ENCODE measurements at places on chromosomes 1 and 21.
A peak's percentile ranks its signal among the peaks of the same experiment; 100 is the strongest.

DNA sequence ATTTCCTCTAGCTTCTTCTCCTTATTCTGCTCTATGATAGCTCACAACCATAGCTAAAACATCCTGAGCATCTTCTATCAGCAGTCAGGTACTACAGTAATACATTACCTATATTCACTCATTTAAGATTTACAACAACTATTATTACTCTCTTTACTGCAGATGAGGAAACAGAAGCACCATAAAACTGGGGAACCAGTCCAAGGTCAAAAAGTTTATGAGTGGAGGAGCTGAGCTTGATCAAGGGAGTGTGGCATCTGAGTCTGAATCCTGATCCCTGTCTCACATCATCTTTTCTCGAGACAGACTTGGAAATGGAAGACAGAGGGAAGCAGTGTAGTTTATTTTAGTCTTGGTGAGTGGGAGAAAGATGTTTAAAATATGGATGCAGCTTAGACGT is 288.6 kb downstream of the RGS7 start:
- no peak overlapping the region for H3K27ac ChIP-seq
- no peaks in the 10 kb centered on the region for H3K4me1 ChIP-seq
- H3K27me3 ChIP-seq: no peaks in the 10 kb centered on the region
- no peak for DNase-seq
- H3K4me3 ChIP-seq: no peak overlapping the region

- DNase-seq: no peak
- H3K27me3 ChIP-seq: no peaks in the 10 kb centered on the region
- H3K27ac ChIP-seq: no peak overlapping the region
- no peaks in the 10 kb centered on the region for H3K4me1 ChIP-seq
Observed at GRCh38 chr1:221611656-221612046, 130.2 kb downstream of the DUSP10 start.

GRCh38 chr1:168454211-168454815 is 89.5 kb downstream of the XCL2 start:
- no peaks in the 10 kb centered on the region for H3K27me3 ChIP-seq
- H3K27ac ChIP-seq: no peak overlapping the region
- H3K4me1 ChIP-seq: no peaks in the 10 kb centered on the region
- no peaks in the 10 kb centered on the region for H3K36me3 ChIP-seq
- DNase-seq: no peak

- H3K36me3 ChIP-seq: no peaks in the 10 kb centered on the region
- H3K4me1 ChIP-seq: no peaks in the 10 kb centered on the region
- no peak overlapping the region for H3K27ac ChIP-seq
- H3K4me3 ChIP-seq: no peak overlapping the region
- H3K27me3 ChIP-seq: no peaks in the 10 kb centered on the region
- no peak for DNase-seq
Observed at GRCh38 chr1:80217377-80217986, 1211.0 kb upstream of the ADGRL4 start.

- H3K27ac ChIP-seq: peak overlapping the region; percentile 60
- H3K4me1 ChIP-seq: peaks cover 5% of the 10 kb centered on the region
- H3K36me3 ChIP-seq: no peaks in the 10 kb centered on the region
- DNase-seq: no peak
- H3K4me3 ChIP-seq: no peak overlapping the region
Observed at GRCh38 chr1:223819730-223820514, 25.8 kb downstream of the TP53BP2 start.

DNA sequence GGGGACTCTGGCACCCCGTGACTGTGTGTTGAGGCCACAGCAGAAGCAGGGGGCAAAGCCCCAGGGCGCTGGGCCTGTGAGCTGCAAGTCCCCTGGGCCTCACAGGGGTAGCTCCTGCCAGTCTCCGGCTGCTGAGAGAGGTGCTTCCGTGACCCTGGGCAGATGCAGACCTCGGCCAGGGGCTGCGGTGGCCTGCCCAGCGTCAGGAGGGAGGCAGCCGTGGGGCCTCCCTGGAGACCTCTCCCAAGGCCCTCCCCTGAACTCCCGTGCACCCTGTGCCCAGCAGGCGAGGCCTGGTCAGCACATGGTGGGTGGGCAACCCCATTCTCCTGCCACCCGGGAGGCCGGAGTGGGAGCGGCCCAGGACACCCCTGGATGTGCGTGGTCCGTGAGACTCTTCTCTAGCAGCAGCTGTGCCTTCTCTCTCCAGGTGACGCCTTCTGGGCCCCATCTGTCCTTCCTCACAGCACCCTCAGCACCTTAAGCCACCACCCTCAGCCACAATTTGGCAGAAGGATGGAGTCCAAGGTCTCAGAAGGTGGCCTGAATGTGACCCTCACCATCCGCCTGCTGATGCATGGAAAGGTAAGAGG is 85.7 kb upstream of the COL6A1 start:
- H3K4me3 ChIP-seq: no peak overlapping the region
- no peak for DNase-seq
- no peak overlapping the region for H3K27ac ChIP-seq
- H3K27me3 ChIP-seq: no peaks in the 10 kb centered on the region
- H3K4me1 ChIP-seq: peaks cover 12% of the 10 kb centered on the region

GRCh38 chr1:28812669-28813468 is 899 bp downstream of the OPRD1 start:
- no peaks in the 10 kb centered on the region for H3K36me3 ChIP-seq
- no peak for DNase-seq
- H3K27ac ChIP-seq: no peak overlapping the region
- H3K4me3 ChIP-seq: no peak overlapping the region
- no peaks in the 10 kb centered on the region for H3K27me3 ChIP-seq

DNA sequence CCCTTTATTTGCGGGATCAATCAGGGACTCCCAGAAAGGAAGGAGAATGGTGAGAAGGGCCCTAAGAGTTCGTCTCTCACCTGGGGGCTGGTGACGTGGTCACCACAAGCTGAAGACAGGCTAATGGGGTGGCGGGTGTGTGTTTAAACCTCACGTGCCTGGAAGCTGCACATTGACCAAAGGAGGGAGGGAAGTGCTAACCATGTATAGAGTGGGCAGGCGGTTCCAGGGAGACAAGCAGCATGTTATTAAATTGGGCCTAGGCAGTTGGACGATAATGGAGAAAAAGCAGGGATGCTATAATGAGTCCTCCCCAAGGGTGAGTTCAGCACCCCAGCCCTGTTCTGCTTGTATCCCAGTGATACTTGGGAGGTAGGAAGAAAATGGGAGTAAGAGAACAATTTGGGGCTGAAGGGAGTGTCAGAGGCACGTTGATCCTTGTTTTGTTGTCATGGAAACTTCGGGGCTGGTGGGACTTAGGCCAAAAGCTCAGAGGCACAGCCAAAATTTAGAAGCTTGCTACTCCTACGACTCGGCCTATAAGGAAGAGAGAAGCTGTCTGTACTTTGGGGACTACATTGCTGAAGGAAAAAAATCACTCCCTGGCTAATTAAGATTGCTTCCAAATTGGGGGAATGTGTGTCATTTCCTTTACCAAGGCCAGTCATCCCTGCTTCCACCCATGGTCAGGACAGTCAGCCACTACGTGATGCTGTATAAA is 33.2 kb upstream of the EPHA8 start:
- peaks cover 20% of the 10 kb centered on the region for H3K4me1 ChIP-seq
- H3K27ac ChIP-seq: no peak overlapping the region
- peaks cover 26% of the 10 kb centered on the region for H3K36me3 ChIP-seq
- DNase-seq: no peak

- peaks cover 3% of the 10 kb centered on the region for H3K4me1 ChIP-seq
- H3K36me3 ChIP-seq: no peaks in the 10 kb centered on the region
- H3K27me3 ChIP-seq: no peaks in the 10 kb centered on the region
- no peak overlapping the region for H3K27ac ChIP-seq
- no peak overlapping the region for H3K4me3 ChIP-seq
Observed at GRCh38 chr1:211377539-211378450, 51.2 kb downstream of the TRAF5 start.

- no peak for DNase-seq
- H3K36me3 ChIP-seq: no peaks in the 10 kb centered on the region
- H3K4me3 ChIP-seq: no peak overlapping the region
- H3K4me1 ChIP-seq: no peaks in the 10 kb centered on the region
- no peak overlapping the region for H3K27ac ChIP-seq
Observed at GRCh38 chr1:25050165-25050564, 120.1 kb upstream of the RUNX3 start.

DNA sequence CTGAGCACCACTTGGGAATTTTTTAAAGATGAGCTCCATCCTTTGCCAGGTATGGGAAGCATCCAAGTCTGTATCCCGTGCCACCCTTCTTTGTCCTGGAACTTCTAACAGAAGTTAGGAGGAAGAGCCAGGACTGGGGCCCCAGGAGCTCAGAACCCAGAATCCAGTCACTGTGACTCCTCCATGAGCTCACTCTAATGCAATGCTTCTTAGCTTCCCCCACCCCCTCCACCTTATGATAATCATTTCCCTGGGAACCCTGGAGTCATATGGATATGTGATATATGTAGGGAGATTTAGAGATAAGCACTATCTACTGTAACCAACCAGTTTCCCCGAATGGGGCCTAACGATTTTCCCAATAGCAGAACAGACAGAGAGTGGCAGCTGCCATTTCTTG is 758 bp upstream of the SPRR5 start:
- H3K27me3 ChIP-seq: no peaks in the 10 kb centered on the region
- DNase-seq: no peak
- no peaks in the 10 kb centered on the region for H3K36me3 ChIP-seq
- no peaks in the 10 kb centered on the region for H3K4me1 ChIP-seq
- no peak overlapping the region for H3K4me3 ChIP-seq

DNA sequence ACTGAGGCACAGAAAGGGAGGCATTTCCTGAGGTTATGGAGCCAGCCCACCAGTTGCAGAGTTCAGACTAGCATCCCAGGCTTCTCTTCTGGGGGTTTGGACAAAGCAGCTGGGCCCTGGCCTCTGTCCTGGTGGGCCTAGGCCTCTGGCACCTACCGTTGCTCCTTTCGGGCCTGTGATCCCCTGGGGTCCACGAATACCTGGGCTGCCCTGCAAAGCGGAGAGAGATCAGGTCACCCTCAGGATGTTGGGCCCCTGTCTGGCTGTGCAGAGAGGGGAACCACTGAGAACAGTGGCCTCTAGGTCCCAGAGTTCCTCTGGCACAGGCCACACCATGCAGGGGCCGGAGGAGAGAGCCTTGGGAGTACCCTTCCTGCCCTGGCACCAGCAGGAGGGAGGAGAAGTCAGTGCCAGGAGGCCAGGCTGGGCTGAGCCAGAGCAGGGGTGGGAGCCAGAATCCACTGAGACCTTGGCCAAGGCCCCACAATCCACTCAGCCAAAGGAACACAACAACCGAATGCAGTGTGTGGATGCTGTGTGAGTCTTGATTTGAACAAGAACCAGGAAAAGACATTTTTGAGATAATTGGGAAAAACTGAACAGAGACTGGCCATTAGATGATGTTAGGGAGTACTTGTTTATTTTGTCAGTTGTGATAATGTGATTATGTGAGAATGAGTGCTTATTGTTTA is 8.9 kb downstream of the COL9A2 start:
- no peaks in the 10 kb centered on the region for H3K36me3 ChIP-seq
- H3K27ac ChIP-seq: no peak overlapping the region
- H3K4me3 ChIP-seq: no peak overlapping the region
- no peaks in the 10 kb centered on the region for H3K4me1 ChIP-seq

- no peaks in the 10 kb centered on the region for H3K4me1 ChIP-seq
- H3K27ac ChIP-seq: no peak overlapping the region
- H3K4me3 ChIP-seq: no peak overlapping the region
- H3K27me3 ChIP-seq: no peaks in the 10 kb centered on the region
- no peak for DNase-seq
Observed at GRCh38 chr1:80917225-80917624, 883.5 kb upstream of the ADGRL2 start.

GRCh38 chr1:226863446-226863845 is 7.0 kb upstream of the PSEN2 start:
- DNase-seq: peak; percentile 23
- no peak overlapping the region for H3K4me3 ChIP-seq
- no peaks in the 10 kb centered on the region for H3K27me3 ChIP-seq
- no peak overlapping the region for H3K27ac ChIP-seq

- no peak for DNase-seq
- peaks cover 2% of the 10 kb centered on the region for H3K4me1 ChIP-seq
- no peak overlapping the region for H3K27ac ChIP-seq
- H3K36me3 ChIP-seq: peaks cover 11% of the 10 kb centered on the region
- H3K27me3 ChIP-seq: no peaks in the 10 kb centered on the region
- no peak overlapping the region for H3K4me3 ChIP-seq
Observed at GRCh38 chr1:2250721-2251281, 22.7 kb downstream of the SKI start.

DNA sequence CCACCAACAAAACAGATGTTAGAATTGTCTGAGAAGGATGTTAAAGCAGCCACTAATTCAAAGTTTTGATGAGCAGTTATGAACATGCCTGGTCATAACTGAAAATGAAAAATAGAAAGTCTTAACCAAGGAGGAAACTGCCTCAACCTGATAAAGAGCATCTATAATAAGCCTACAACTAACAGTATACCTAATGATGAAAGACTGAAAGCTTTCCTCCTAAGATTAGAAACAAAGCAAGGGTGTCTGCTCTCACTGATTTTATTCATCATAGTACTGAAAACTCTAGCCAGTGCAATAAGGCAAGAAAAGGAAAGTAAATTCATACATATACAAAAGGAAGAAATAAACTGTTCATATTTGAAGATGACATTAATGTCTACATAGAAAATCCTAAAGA is 82.0 kb downstream of the KCNK1 start:
- no peaks in the 10 kb centered on the region for H3K36me3 ChIP-seq
- DNase-seq: no peak
- H3K4me1 ChIP-seq: no peaks in the 10 kb centered on the region
- H3K4me3 ChIP-seq: no peak overlapping the region

- H3K36me3 ChIP-seq: no peaks in the 10 kb centered on the region
- H3K27ac ChIP-seq: peak overlapping the region; percentile 84
- peak; percentile 75 for DNase-seq
- H3K27me3 ChIP-seq: no peaks in the 10 kb centered on the region
- H3K4me1 ChIP-seq: peaks cover 99% of the 10 kb centered on the region
- no peak overlapping the region for H3K4me3 ChIP-seq
Observed at GRCh38 chr1:226674892-226675714, 64.0 kb downstream of the ITPKB start.

DNA sequence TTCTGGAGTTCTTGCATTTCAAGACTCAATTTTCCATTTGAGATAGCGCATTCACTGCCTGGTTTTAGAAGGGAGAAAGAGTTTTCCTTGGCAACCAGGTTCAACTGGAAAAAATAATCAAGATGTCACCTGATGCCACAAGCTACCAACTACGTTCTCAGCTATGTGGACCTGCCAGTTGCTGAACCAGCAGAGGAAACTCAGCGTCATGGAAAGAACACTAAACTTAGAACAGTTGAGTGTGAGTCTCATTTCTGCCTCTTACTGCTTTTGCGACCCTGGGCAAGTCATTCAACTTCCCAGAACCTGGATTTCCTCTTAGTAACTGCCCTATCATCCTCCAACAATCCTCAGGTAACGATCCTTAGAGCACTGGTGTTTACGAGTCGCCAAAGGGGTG is 373.0 kb upstream of the ESRRG start:
- no peak overlapping the region for H3K4me3 ChIP-seq
- no peak overlapping the region for H3K27ac ChIP-seq

- no peaks in the 10 kb centered on the region for H3K27me3 ChIP-seq
- no peak overlapping the region for H3K27ac ChIP-seq
- H3K36me3 ChIP-seq: no peaks in the 10 kb centered on the region
- DNase-seq: no peak
- peaks cover 8% of the 10 kb centered on the region for H3K4me1 ChIP-seq
Observed at GRCh38 chr1:18885311-18886002, 16.9 kb downstream of the ALDH4A1 start.

- no peak overlapping the region for H3K27ac ChIP-seq
- H3K4me3 ChIP-seq: no peak overlapping the region
- no peaks in the 10 kb centered on the region for H3K4me1 ChIP-seq
- no peak for DNase-seq
- H3K36me3 ChIP-seq: no peaks in the 10 kb centered on the region
Observed at GRCh38 chr1:79617777-79618176, 611.2 kb upstream of the ADGRL4 start.

- no peak overlapping the region for H3K4me3 ChIP-seq
- no peak for DNase-seq
- peaks cover 3% of the 10 kb centered on the region for H3K36me3 ChIP-seq
- H3K27ac ChIP-seq: no peak overlapping the region
Observed at GRCh38 chr1:169928438-169929209, 34.9 kb upstream of the SCYL3 start.

All from tibial nerve (tissue), 4 donors.